ENCODE measurements at places on chromosomes 4 and X.
A peak's percentile ranks its signal among the peaks of the same experiment; 100 is the strongest.

DNA sequence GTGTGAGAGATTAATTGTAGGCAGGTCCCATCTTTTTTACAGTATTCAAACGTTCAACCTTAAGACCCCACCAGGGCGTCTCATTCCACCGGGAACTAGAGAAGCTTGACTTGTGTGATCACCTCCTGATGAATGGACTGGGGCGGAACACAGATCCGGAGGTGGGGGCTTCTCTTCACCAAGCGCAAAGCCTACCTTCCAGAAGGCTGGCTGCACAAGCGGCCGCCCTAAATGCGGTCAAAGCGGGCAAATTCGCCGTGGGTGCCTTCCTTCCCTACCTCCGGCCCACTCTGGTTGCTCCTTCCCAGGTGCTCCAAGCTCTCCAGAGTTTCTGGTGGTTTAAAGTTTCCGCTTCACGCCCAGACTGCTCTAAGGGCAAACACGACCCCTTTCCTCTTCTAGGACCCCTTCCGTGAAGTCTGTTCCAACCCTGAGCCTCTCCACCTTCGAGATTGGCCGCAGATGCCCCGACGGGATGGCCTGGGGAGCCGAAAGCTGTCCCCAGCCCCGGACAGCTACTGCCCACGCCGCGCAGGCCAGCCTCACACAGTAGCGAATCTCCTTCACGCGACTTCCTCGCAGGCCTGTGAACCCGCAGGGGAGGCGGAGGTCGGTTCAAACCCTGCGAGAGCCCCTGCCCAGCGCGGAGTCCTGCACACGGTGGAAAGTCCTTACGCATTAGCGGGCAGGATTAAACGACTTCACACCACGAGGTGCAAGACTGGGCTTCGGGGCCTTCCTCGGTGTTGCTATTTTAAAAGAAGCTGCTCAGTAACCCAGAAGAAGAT is 1.6 kb upstream of the WWC2 start:
- DNase-seq, result no peak

DNA sequence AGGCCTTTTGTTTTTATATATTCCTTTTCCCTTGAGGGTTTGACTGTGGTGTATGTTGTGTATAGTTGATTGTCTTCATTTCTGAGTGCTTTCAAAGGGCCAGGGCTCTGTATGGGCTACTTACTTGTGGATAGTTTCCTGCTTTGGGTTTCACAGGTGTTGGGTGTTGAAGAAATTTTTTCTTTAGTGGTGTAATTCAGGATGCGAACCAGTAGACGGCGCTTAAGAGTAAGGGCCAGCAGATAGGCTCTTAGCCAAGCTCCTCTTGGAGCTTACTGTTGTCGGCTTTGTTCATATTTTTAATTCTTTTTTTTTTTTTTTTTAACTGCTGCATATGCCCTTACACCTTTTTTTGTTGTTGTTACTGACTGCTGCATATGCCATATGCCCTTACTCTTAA is 276.3 kb upstream of the GALNT7 start:
- no peak for DNase-seq

DNA sequence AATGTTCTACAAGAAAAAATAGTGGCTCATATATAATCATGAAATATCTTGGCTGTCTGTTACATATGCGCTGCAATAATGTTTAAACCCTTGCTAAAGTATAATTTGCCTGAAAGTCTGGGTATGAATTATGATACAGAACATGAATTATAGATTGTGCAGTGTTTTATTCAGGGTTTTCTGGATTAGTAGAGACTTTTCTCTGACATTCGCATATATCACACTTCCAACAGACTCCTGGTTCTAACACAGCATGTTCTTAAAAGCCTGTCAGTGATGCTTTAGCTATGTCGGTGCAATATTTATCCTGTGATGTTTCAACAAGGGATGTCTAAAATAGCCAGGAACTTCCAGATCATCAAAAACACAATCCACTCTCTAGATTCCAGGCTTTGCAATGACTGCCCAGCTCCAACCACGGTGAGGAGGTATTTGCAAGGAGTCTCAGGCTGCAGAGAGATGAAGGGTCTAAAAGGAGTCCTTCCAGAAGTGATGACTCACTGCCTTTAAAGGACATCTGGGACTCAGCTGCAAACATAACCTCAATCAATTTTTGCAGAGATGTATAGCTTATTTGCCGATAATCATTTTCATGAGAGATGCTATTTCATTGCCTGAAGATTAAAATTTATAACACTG is 69.4 kb downstream of the RWDD4 start:
- DNase-seq, result no peak

- no peak for DNase-seq
These were observed 1461.1 kb downstream of the TECRL start for GRCh38 chr4:62948108-62948507.

DNA sequence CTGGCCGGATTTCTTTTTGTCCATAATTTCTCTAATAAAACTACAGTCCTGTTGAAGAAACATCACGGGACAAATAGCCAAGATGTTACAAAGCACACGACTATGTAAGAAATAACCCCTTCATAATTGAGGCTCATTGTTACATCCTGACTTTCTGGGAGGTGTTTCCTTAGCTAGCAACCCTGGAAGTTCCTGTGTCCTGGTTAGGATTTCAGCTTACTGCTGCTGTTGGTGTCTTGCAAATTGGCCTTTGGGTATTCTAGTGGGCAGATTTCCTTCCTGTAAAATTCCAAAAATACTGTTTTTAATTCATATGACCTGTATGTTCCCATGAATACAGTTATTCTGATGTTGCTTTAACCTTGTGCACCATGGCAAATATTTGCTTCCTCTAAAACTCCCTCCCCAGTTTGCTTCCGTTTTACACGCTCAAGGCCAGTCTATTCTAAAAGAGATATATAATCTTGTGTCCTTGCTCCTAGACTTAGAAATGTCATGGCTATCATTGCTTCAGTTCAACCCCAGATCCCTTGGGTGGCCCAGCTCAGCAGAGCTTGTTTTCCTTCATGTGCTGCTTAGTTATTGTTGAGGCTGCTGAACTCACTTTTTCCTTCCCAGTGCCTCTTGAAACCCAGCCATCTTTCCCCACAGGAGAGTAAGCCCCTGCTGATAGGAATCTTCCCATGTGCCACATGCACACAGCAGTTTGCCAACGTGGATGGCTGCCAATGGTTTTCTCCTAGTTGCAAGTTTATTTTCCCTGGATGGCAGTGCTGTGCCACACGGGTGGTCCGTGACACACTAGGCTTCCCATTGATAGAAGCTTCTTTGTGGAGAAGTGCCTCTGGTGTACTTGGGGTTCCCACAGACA is 75.8 kb downstream of the TSPAN7 start:
- no peak for DNase-seq

DNA sequence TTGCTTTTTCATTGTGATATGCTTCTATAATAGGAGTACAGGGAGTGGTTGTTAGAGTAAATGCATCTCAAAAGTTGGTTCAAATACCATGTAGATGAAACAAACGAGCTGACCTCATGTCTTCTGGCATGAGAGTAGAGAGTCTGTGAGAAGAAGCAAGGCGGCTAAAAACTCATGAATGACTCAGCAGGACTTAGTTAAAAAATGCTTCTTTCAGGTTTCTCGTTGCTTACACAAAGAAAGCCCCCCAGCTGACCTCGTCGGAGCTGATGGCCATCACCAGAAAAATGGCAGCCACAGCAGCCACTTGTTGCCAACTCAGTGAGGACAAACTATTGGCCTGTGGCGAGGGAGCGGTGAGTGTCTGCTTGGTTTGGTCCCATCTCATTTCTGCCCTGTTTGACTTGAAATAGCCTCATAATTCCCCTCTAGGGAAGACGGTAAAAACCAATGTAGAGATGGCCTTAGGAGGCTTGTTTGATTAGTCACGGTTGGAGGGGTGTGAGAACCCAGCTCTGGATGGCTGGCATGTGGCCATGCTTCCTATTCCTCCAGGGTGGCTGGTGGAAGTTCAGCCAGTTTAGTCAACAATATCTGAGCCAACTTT is 14.5 kb downstream of the AFP start:
- DNase-seq, result peak; percentile 73

GRCh38 chr4:5215321-5215720 is 164.0 kb downstream of the STK32B start:
- DNase-seq, result no peak

DNA sequence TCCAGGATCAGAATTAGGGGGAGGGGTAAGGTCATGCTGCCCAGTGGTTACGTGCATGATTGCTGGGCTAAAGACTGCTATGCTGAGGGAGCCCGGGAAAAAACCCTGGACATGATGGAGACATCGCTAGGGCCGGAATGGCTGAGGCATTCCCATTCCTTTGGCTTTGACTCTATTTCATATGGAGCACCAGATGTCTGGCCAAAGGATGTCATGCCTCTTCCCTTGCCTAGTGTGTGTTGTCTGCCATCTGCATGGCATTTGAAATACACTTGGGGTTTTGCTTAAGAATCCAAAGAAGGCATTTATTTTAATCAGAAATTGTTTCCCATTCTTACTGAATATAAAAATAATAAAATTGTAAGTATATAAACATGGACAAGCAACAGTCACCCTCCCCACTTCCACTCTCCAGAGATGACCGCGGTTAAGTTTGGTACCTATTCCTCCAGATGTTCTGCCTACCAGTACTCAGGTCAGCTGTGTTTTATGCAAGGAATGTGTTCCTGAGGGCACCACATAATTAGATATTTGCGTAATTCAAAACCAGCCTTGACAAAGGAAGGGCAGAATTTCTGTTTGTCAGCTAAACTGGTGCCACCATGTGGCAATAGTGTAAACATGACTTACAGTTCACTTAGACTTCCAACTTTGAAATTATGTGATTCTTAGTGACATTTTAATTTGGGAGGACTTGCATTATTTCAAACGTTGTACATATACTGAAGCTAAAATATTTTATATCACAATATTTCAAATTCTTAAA is 105.9 kb downstream of the CT47B1 start:
- peak; percentile 62 for DNase-seq

GRCh38 chrX:69162361-69162865 is 2.8 kb downstream of the PJA1 start:
- DNase-seq, result no peak

- no peak for DNase-seq
These were observed 5.3 kb upstream of the ARAP2 start for GRCh38 chr4:36249610-36250009.

Data from NCI-H1105 treated with DMSO at 0.1 percent for 48 hours (cell line).